ENCODE measurements at places on chromosomes 5 and 9.

DNA sequence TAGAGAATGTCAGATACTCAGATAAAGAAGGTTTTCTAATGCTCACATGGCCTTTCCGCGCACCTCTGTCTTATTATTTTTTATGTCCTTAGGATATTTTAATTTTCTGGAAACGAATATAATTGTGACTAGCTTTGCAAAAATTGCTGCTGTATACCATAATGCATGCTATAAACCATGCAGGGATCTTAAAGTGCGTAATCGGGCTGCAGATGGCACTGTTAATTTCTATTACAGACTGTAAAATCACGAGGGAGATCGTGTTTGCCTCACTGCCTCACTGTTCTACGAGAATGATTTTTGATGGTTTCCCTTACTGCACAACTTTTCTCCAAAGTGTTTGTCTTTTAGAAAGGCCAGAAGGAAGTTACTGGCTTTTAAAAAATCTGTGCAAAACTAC, 356.1 kb downstream of the TUSC1 start:
- no peak for DNase-seq

DNA sequence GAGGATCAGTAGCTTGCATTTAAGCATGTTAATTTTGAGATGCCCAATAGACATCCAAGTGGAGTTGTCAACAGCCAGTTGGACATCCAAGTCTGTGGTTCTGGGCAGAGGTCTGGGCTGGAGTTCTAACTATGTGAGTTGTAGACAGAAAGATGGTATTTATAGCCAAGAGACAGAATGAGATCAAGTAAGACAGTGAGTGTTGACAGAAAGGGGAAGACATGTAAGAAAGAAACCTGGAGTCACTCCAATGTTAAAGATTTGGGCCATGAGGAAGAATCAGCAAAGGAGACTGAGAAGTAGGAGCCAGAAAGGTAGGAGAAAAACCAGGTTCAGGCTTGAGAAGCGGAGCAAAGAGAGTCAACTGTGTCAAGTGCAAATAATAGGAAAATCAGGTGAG, 95.5 kb upstream of the PUM3 start:
- no peak for DNase-seq

GRCh38 chr9:83070261-83070660, 7.3 kb upstream of the RASEF start:
- DNase-seq: no peak

DNA sequence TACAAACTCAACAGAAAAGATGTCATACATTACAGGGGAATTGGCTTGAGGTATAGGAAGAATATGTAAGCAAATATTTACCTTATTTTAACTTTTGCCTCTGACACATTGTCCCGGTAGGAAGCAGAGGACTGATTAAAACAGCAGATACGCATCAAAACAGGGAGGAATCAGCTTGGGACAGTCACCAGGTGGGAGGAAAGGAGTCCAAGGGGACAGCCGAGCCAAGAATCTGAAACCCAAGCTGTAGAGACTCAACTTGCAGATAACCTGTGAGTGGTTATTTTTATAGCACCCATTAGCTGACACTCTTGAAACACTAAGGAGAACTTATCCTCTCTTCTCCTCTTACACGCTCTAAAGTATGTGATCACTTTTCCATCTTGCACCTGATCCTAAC, 22.3 kb downstream of the PDZD2 start:
- DNase-seq: no peak

DNA sequence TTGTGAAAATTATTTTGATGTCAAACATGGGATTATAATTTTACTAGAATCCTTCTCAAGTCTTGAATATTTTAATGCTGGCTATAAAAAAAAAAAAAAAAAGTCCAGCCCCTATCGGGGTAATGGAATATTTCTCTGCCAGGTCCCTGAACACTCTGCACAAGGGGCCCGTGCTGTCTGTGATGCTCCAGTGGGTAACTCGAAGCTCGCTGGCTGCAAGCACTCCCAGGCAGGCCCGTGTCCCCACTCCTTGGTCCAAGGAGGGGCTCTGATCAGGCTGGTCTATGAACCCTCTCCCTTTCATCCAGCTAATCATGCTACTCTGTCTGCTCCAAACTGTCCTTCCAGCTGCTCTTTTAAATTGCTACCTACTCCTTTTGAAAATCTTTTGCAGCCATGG, 180.8 kb downstream of the GAPVD1 start:
- no peak for DNase-seq

DNA sequence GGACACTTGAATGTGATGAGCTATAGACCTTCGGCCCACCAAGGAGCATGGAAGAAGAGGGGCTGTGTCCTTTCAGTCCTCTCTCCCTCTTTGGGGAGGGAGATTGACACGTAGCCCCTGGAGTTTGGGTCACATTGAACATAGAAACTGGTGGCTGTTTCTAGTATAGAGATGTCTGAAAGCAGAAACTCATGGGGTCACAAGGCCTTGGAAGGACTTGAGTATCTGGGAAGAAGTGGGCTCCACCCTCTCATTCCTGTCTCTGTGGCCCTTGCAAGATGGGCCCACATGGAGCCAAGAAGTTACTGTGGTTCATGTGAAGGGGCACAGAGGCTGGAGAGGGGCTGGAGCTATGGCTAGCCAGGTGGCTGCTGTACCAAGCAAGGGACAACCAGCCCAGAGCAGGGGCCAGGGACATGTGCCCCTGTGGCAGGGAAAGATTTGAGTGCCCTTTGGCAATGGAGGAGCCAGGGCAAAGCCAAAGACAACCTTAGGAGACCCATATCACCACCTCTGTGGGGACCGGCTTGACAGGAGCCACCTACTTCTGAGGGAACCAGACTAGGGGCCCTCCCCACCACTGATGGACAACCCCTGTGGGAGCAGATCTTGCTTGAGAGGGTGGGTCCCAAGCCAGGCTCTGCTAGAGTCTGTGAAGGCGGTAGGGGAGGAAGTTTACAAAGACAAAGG, 12.8 kb upstream of the ANGPTL2 start:
- no peak for DNase-seq

GRCh38 chr5:107217721-107218130, 453.0 kb downstream of the EFNA5 start:
- DNase-seq: no peak

All from stimulated activated CD4-positive, alpha-beta T cell treated with anti-CD3 and anti-CD28 coated beads, Interleukin-15, amount 100 ng/mL, for 1 hour (primary cell).